ENCODE measurements at places on chromosomes 11 and 22.

DNA sequence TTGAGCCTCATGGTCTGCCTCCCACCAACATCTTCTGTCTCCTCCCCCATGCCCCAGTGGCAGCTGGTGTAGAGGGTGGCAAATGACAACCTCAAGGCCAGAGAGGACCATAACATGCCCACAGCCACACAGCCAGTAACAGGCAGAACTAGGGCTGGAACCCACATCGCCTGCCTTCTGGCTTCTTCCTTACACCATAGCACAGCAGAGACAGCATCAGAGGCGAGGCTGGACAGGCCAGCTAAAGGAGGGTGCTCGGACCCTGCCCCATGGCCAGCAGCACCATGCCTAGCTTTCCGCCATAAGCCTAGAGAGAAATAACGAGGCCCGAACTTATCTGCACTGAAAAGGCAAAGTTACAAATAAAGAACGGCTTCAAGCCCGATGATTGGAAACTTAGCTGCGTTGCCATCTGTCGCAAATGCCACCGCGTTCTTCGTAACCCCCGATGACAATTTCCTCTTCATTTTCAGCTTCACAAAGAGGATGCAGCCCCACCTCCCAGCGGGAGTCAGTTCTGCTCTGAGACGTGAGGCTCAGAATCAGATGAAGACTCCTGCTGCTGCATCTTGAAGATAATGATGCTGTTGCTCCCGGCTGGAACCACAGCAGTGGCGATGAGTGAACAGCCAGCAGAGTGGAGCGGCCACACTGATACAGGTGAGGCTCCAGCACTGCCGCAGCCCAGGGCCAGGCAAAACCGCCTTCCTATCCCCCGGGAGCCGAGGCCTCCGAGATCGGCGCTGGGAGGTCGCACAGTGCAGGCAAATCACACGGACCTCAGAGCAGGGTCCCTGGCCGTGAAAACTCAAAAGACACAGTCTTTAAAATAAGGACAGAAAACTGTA lies 73.8 kb upstream of the RTL6 start:
- no peak for DNase-seq

DNA sequence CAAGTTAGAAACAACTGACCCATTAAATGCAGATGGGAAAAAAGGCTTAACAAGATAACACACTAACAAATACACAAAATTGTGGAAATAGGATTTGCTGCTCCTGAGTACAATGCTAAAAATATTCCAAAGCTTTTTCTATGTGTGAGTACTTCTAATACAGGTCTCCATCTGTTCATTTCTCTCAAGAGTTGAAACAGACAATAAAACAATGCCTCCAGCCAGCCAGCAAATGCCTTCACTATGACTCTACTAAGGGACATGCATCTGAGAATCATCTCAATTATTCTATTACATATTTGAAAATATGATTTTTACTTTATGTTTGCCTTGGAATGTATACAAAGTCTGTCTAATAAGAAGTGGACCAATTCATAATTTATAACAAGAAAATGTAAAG lies 119.0 kb downstream of the CADM1 start:
- DNase-seq: no peak

DNA sequence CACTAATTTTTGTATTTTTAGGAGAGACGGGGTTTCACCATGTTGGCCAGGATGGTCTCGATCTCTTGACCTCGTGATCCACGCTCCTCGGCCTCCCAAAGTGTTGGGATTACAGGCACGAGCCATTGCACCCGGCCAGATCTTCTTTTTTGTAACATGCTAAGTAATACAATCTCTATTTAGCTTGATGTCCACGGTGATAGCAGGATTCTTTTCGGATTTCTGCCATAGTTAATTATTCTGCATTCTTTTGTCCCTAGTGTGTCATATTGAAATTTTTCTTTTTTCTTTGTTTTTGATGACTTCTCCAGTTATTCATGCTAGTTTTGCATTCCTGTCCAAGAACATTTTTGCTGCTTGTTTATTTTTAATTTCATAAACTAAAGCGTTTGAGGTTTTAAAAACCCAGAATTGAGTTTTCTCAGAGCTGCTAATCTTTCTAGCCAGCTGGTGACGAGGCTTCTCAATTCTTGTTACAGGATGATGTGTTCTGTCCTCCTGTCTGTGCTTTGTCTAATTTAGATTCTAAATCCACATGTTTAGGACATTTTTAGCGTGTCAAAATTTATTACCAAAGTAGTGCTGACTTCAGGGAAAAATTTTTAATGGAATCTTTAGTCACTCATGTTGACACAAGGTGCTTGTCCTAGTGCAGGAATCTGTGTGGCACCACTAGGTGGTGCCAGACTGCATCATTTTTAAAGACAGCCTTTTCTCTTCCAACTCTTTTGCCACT lies 21.8 kb downstream of the NF2 start:
- no peak for DNase-seq

DNA sequence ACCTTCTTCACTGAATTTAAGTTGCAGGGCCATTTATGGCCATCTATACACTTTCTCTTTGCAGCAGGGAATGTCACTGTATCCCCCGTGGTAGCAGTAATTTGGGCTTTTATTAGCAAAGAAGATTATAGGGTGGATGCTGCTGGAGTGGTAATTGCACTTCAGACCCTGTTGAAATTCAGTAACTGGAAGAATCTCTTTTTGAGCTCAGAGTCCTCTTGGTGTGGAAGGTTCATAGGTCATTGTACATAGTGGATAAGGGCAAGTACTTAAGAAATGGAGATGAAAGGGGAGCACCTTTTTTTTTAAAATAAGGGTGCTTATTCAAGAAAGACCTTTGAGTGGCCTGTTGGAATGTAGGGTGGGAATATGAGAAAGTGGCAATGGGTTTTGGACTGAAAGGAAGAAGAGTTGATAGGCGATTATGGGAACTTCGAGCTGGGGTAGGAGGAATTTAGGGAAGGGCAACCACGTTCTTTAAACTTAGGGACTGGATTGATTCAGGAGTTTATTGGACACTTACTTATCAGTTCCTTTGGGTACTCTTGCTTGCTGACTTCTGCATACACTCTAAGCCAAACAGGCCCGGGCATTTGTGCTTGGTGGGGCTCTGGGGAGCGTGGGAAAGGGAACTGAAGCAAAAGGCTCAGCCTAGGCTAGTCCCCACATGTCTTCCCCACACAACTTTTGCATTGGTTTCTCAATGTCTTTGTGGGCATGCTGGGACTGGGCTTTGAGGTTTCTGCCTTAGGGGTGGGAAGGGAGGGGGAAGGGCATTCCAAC lies 26.5 kb downstream of the CTNND1 start:
- DNase-seq: no peak

GRCh38 chr22:20523086-20523983 lies 15.9 kb downstream of the MED15 start:
- no peak for DNase-seq

DNA sequence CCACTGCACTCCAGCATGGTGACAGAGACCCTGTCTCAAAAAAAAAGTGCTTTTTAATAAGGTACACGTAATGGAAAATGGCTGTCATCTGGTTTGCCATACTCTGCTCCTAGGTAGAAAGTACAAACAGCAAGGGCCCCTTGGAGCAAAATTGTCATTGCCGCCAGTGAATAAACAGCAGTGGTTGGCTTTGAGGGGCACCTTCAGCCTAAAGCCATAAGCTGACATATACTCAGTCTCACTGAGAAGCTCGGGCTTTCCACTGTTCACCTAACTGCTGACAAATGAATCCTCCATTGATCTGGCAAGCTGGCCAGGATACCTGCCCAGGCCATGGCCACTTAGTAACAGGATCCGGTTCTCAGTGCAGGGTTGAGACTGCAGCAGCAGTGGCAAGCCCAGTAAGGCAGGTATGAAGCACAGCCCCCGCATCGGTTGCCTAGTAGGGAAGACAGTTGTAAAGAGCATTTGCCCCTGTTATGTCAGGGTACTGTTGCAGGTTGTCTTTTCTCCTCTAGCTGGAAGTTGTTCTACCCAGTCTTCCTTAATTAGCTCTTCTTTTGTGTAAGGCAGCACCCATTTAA lies 38.8 kb downstream of the MARK2 start:
- no peak for DNase-seq

DNA sequence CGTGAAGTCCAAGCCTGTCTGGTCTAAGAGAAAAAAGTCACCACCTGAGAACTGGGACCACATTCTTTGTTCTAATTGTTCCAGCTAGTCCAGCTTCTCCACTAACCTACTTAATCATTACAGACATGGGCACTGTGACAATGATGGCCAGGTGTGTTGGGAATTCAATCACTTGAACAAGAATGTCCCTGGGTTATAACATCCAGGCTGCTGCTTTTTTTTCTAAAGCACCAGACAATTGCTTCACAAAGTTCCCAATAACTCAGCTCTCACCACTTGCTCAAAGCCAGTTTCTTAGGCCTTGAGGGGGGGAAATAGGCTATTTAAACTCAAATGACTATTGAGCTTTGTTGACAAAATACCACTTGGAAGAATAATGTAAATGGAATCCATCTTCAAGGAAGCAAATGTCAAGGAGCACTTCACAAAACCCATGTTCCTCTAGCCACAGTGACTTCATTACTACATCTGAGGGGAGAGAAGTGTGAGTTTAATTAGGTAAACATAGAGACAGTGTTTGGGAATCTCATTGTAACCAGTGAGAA lies 80.3 kb downstream of the ME3 start:
- no peak for DNase-seq

DNA sequence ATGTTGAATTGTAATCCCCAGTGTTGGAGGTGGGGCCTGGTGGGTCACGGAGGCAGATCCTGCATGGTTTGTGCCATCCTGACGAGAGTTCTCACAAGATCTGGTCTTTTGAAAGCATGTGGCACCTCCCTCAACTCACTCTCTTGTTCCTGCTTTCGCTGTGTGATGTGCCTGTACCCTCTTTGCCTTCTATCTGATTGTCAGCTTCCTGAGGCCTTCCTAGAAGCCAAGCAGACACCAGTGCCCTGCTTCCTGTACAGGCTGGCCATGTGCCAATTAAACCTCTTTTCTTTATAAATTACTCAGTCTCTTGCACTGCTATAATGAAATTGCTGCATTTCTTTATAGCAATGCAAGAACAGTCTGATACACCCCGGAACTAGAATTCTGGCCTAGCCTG lies 13.1 kb downstream of the PTPN5 start:
- no peak for DNase-seq

All from activated CD4-positive, CD25-positive, alpha-beta regulatory T cell treated with anti-CD3 and anti-CD28 coated beads, Interleukin-2, amount 50 U/mL, for 72 hours (primary cell).